ENCODE measurements at places on chromosomes 5 and 9. TPM values are rescaled to one million over a fixed set of nuclear protein-coding genes. Genes with fewer than 3 reads are reported as not detected.

The SH3RF2 gene
- 3.9 TPM for polyA plus RNA-seq

The UGT3A2 gene
- polyA plus RNA-seq, result 11.8 TPM

The PCDHAC2 gene
- 0.69 TPM for polyA plus RNA-seq

The RIOK2 gene
- polyA plus RNA-seq, result 37.3 TPM

The CDKN2B-AS1 gene
- polyA plus RNA-seq, result 0.16 TPM

The ADAMTS13 gene
- polyA plus RNA-seq, result 9.7 TPM

The WNK2 gene
- polyA plus RNA-seq, result 34.7 TPM

The P4HA2 gene
- 32.9 TPM for polyA plus RNA-seq

The ZNF879 gene
- 8.1 TPM for polyA plus RNA-seq

The PDLIM4 gene
- 18.0 TPM for polyA plus RNA-seq

The CLTB gene
- polyA plus RNA-seq, result 52.4 TPM

The DMGDH gene
- 26.0 TPM for polyA plus RNA-seq

The TAF11L12 gene
- polyA plus RNA-seq, result not detected

The ERAP2 gene
- 16.2 TPM for polyA plus RNA-seq

The LRRC19 gene
- polyA plus RNA-seq, result 17.0 TPM

The SLC45A2 gene
- polyA plus RNA-seq, result 0.82 TPM

The SCGB3A1 gene
- polyA plus RNA-seq, result 0.56 TPM

The FREM1 gene
- polyA plus RNA-seq, result 180 TPM

The OR1Q1 gene
- polyA plus RNA-seq, result not detected

The NFIL3 gene
- 31.4 TPM for polyA plus RNA-seq

The LHFPL2 gene
- polyA plus RNA-seq, result 50.6 TPM

The SV2C gene
- 0.69 TPM for polyA plus RNA-seq

The RABGAP1 gene
- 76.5 TPM for polyA plus RNA-seq

The C5orf52 gene
- polyA plus RNA-seq, result not detected

The PCDHGB5 gene
- 8.8 TPM for polyA plus RNA-seq

The PPP2R2B gene
- 13.1 TPM for polyA plus RNA-seq

The MLANA gene
- 0.98 TPM for polyA plus RNA-seq

The DCAF12 gene
- 60.6 TPM for polyA plus RNA-seq

The SLC1A3 gene
- 4.7 TPM for polyA plus RNA-seq

The FEM1C gene
- polyA plus RNA-seq, result 21.9 TPM

The PDE8B gene
- 6.1 TPM for polyA plus RNA-seq

The QRFP gene
- 0.58 TPM for polyA plus RNA-seq

The TAF11L5 gene
- polyA plus RNA-seq, result not detected

The PCDHB16 gene
- 6.0 TPM for polyA plus RNA-seq

The FAM200C gene
- 14.2 TPM for polyA plus RNA-seq

Measured in left renal cortex interstitium (tissue), 4 donors.